ENCODE measurements at places on chromosomes 2 and 18. TPM values are rescaled to one million over a fixed set of nuclear protein-coding genes. Genes with fewer than 3 reads are reported as not detected.

PROC gene
- 2.6 TPM for total RNA-seq

CDC42EP3 gene
- 60.3 TPM for total RNA-seq

TIGD1 gene
- total RNA-seq = 3.2 TPM

UGT1A1 gene
- not detected for total RNA-seq

MXD1 gene
- 19.9 TPM for total RNA-seq

KLHL41 gene
- total RNA-seq = 1.4 TPM

MC4R gene
- not detected for total RNA-seq

ZRANB3 gene
- 5.9 TPM for total RNA-seq

SULT1C4 gene
- 0.60 TPM for total RNA-seq

- no peak for DNase-seq
- H3K4me3 ChIP-seq = peak overlapping the region; percentile 23
- H3K27me3 ChIP-seq = no peaks in the 10 kb centered on the region
- peaks cover 38% of the 10 kb centered on the region for H3K4me1 ChIP-seq
These were observed 132.2 kb downstream of the DOCK10 start for GRCh38 chr2:224909885-224910573.

DNA sequence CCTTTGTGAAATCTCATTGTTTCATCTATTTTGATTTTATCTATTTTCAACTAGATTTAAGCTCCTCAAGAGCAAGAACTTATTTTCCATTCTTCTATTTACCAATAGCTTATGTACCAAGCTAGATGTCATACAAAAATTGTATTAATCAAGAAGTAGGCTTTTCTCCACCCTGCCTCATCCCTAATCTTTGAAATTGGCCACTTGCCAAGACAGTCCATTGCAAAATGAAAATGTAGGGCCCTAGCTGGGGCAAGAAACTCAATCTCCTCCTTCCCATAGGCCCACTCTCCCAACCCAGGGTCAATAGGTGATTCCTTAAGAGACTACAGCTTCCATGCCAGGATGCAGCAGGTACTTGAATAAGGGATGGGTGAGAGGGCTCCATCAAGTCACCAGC lies 39.3 kb upstream of the STPG4 start:
- no peaks in the 10 kb centered on the region for H3K36me3 ChIP-seq
- H3K4me1 ChIP-seq = peaks cover 93% of the 10 kb centered on the region
- no peak overlapping the region for H3K4me3 ChIP-seq
- DNase-seq = no peak

DNA sequence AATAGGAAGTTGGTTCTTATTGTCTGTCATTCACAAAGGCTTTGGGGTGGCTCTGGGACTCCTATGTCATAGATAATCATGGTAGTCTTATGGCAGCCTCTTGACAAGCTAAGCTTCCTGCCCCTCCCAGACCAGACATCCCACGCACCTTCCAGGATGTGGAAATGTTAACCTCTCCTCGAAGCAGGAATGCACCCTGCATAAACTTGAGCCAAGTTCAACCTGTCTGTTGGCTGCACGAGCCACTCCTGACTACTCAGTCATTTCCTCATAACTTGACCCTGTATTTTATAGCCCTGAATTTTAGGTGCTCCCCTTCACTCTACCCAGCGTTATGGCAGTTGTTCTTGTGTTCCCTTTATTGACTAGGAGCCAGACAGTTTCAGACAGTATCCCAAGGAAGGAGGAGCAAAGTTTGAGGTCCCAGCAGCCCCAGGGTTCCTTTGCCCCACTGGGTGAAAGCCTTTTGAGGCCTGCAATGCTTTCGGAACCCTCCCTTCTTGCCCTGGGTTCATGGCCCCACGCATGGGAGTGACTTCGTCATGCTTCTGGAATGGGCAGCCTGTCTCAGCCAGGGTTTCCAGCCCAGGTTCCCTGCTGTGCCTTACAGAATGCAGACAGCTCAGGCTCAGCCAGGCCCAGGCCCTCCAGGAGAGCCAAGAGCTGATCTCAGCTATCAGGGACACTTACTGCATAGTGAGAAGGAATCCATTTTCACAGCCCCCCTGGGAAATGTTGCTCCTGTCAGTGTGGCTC lies 15.6 kb upstream of the INO80C start:
- peak overlapping the region; percentile 36 for H3K4me3 ChIP-seq
- peak overlapping the region; percentile 99 for H3K27ac ChIP-seq
- no peaks in the 10 kb centered on the region for H3K27me3 ChIP-seq
- H3K4me1 ChIP-seq = peaks cover 77% of the 10 kb centered on the region

- H3K27ac ChIP-seq = peak within 1 kb of the TSS; percentile 65
- no peak for DNase-seq
- H3K27me3 ChIP-seq = no peaks in the 10 kb centered on the region
These were observed at the start of gene RNF152 for GRCh38 chr18:61892683-61893308. Gene RNF152 (minus strand): TSS chr18:61893007. CDS start chr18:61816463, 76,544 bp downstream.

DNA sequence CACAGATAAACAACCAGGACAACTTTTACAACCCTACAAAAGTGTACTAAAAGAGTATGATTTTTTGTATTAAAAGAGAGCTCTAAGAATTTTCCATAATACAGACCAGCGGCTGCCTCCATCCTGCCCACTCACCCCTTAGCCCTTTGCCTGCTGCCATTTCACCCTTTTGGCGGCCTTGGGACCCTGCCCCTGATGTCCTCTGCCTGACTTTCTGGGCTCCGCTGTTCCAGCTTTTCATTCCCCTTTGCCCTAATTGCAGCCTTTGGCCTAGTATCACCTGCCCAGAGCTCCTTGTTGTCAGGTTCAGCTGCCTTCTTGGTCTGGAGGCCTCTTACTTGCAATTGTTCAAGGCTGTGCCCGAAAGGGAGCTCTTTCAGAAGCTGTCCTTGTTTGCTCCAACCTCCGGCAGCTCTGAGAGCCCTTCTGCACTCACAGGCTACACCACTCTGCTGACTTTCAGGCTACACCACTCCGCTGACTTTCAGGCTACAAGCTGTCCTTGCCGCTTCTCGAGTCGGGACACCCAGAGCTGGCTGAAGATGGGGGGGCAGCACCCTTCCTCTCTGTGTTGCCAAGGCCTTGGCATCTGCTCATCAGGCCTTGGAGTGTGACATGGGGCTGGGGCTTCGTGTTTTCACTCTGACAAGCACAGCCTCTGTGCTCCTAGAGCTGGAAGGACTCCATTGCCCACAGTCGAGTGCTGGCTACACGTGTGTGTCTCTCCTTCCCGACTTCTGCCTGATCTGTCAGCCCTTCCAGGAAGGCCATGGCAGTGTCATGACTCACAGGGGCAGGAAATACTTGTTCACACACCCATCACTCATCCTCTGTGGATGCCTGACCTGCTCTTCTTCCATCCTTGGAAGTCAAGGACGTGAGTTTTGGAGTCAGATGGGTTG lies 43.1 kb upstream of the HDAC4 start:
- no peak overlapping the region for H3K27ac ChIP-seq
- H3K4me3 ChIP-seq = no peak overlapping the region
- no peaks in the 10 kb centered on the region for H3K36me3 ChIP-seq
- peaks cover 24% of the 10 kb centered on the region for H3K4me1 ChIP-seq

DNA sequence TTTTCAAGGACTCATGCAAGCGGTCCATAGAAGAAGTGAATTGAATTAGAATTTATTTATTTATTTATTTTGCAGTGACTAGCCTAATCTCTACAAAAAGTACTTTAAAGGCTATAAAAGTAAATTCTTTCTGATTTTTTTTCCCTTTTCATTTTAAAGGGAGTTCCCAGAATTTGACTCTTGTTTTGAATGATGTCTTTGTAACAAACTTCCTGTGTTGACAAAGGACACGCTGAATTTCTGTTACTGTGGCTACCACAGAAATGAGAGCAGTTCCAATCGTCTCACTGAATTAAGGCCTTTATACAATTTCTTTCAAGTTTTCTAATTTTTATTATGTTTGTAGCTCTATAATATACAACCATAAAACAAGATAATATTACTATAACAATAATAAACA lies 46.3 kb upstream of the LPIN2 start:
- DNase-seq = no peak
- H3K4me3 ChIP-seq = no peak overlapping the region
- no peaks in the 10 kb centered on the region for H3K27me3 ChIP-seq

- no peak overlapping the region for H3K4me3 ChIP-seq
- H3K27me3 ChIP-seq = no peaks in the 10 kb centered on the region
- H3K4me1 ChIP-seq = peaks cover 9% of the 10 kb centered on the region
- H3K36me3 ChIP-seq = peaks cover 9% of the 10 kb centered on the region
- no peak for DNase-seq
- no peak overlapping the region for H3K27ac ChIP-seq
These were observed 126.3 kb downstream of the ALPK2 start for GRCh38 chr18:58502628-58503027.

- no peak overlapping the region for H3K27ac ChIP-seq
- H3K4me3 ChIP-seq = no peak overlapping the region
- H3K36me3 ChIP-seq = peaks cover 18% of the 10 kb centered on the region
- H3K27me3 ChIP-seq = no peaks in the 10 kb centered on the region
- no peaks in the 10 kb centered on the region for H3K4me1 ChIP-seq
- DNase-seq = no peak
These were observed 37.4 kb downstream of the ZNF236 start for GRCh38 chr18:76859474-76860339.

DNA sequence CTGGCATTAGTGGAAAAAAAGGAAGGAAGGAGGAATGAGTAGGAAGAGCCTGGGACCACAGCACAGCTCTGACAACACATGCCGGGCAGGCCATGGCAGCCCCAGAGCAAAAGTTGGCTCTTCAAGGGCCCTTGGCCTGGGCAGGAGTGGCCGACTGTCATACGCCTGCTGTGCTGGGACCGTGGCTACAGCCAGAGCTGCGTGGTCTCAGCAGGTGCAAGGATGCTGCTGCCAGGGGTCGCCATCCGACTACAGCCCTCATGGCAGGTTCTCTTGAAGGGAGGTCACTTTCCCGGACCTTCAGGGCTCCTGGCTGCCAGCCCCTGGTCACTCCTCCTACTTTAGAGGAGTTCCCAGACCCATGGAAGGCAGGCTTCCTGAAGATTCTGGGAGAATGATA lies 109.9 kb downstream of the ARL4C start:
- no peaks in the 10 kb centered on the region for H3K27me3 ChIP-seq
- H3K36me3 ChIP-seq = no peaks in the 10 kb centered on the region
- H3K4me3 ChIP-seq = no peak overlapping the region
- peaks cover 3% of the 10 kb centered on the region for H3K4me1 ChIP-seq
- no peak for DNase-seq

DNA sequence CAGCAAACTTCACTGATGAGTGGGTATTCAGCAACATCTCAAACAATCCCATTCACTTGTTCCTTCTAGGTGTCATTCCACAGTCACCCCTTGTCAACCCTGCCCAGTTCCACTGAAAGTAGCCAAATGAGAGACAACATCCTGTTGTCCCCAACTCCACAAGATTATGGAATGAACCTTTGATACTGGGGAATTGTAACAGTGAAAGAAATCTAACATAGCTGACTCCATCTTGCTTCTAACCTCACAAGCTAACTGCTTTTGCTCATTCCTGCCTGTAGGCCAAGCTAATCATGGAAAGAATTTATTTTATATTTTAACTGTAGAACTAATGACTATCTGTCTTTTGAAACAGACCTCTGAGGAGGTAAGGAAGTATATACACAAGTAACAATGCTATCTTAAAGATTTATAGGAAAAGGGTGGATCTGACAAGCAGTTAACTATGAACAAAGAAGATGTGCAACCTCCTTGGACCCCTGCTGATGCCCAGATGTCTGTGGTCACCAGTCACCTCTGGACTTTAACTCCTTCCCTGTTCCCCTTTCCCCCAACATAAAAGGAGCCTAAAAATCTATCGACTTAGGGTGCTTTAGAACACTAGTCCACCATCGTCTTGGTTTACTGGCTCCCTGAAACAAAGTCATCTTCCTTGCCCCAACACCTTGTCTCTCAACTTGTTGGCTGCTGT lies 6.9 kb upstream of the ANXA4 start:
- no peak overlapping the region for H3K4me3 ChIP-seq
- H3K4me1 ChIP-seq = no peaks in the 10 kb centered on the region
- H3K36me3 ChIP-seq = no peaks in the 10 kb centered on the region
- no peaks in the 10 kb centered on the region for H3K27me3 ChIP-seq
- DNase-seq = no peak
- H3K27ac ChIP-seq = no peak overlapping the region

DNA sequence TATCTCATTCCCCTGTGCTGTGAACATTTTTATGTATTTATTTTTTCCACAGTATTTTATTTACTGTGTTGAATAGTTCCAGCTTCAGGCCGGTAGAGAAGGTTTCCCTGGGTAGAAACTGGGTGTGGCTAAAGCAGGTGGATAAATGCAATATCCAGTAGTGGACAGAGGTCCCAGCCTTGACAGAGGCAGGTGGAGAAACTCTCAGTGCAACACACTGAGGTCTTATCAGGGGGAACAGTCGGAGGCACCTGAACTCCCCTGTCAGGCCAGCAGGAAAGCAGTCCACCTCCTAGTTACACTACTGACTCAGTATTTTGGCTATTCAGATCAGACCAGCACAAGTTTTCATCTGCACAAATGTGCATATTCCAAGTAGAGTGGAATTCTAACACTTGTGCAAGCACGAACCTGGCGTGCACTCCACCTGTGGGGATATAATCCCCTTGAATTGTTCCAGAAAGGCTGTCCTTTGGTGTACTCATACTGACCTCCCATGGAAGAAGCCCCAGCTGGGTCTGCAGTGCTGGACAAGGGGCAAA lies 103.3 kb downstream of the GULP1 start:
- H3K27me3 ChIP-seq = no peaks in the 10 kb centered on the region
- peaks cover 4% of the 10 kb centered on the region for H3K36me3 ChIP-seq
- no peak for DNase-seq
- no peak overlapping the region for H3K4me3 ChIP-seq

DNA sequence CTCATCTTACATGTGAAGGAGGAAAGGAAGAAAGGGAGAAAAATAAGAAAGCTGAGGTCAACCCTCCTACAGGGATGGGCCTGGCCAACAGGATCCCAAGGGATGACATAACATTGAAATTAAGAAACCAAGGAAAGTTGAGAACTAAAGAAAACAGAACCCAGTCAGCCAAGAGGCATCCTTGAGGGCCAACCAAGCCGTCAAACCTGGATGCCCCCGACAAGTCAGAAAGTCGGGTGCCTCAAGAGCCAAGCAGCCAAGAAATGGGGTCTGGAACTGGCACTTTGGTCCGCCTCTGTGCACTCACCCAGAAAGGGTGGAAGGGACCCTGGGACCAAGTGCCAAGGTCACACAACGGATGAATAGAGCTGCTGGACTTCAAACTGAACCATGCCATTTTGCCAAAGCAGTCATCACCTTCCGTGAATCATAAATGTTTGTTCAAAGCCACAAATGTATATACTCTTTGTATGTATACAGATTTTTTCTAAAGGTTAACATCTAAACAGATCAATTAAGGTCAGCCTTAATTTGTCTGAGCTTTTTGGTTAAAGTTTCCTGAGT lies 27.0 kb upstream of the PTPN4 start:
- peaks cover 7% of the 10 kb centered on the region for H3K27me3 ChIP-seq
- H3K4me1 ChIP-seq = no peaks in the 10 kb centered on the region
- no peak overlapping the region for H3K27ac ChIP-seq
- H3K36me3 ChIP-seq = no peaks in the 10 kb centered on the region
- no peak for DNase-seq
- no peak overlapping the region for H3K4me3 ChIP-seq

- no peak for DNase-seq
- H3K27me3 ChIP-seq = no peaks in the 10 kb centered on the region
- H3K36me3 ChIP-seq = no peaks in the 10 kb centered on the region
- H3K4me1 ChIP-seq = peaks cover 9% of the 10 kb centered on the region
- no peak overlapping the region for H3K27ac ChIP-seq
These were observed 166.5 kb upstream of the NCK2 start for GRCh38 chr2:105578166-105578565.

GRCh38 chr2:18435426-18436037 lies 124.9 kb downstream of the RDH14 start:
- H3K36me3 ChIP-seq = no peaks in the 10 kb centered on the region
- H3K27ac ChIP-seq = no peak overlapping the region
- H3K27me3 ChIP-seq = no peaks in the 10 kb centered on the region

- peaks cover 13% of the 10 kb centered on the region for H3K4me1 ChIP-seq
- H3K36me3 ChIP-seq = peaks cover 16% of the 10 kb centered on the region
- H3K27me3 ChIP-seq = no peaks in the 10 kb centered on the region
- no peak overlapping the region for H3K27ac ChIP-seq
- DNase-seq = no peak
These were observed 98.6 kb downstream of the BCL2L11 start for GRCh38 chr2:111219285-111219684.
